ENCODE measurements at places on chromosomes 16 and 17. TPM values are rescaled to one million over a fixed set of nuclear protein-coding genes. Genes with fewer than 3 reads are reported as not detected.

GRCh38 chr16:2468725-2469398 is 2.2 kb upstream of the NTN3 start:
- DNase-seq = no peak

The RMI2 gene
- 33.4 TPM for total RNA-seq

DNA sequence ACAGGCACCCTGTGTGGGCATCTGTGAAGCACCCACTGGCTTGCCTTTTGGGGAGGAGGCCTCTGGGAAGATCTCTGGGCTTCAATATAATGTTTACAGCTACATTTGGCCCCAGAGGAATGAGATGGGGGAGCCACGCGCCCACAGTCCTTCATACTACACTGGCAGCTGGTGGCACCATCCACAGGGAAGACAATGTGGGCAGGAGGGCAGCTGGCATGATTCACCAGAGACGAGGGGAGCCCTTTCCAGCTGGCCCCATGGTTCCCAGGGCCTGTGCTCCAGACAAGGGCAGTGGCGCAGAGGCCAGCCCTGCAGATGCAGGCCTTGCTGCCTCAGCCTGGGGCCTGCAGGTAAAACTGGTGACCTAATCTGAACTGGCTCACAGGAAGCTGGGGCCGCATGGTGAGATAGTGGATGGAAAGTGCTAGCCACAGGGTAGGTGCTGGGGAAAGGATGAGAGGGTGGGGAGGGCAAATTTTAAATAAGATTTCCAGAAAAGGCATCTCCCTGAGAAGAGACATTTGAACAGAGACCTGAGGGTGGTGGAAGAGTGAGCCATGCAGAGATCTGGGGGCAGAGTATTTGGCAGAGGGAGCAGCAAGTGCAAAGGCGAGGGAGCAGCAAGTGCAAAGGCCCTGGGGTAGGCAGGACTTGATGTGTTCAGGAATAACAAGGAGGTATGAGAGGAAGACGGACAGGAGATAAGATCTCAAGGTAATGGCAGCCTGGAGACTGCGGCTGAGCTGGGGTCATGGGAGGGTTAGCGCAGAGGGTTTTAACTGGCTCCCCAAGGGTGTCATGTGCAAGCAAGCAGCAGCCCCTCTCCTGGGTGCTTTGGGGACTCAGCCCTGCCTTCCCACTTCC is 12.1 kb upstream of the KCNJ12 start:
- DNase-seq = no peak

The CCL5 gene
- total RNA-seq = 4.0 TPM

The SCGB1C2 gene
- not detected for total RNA-seq

The STH gene
- total RNA-seq = not detected

- peak; percentile 72 for DNase-seq
These were observed 43.2 kb downstream of the C16orf82 start for GRCh38 chr16:27109666-27110523.
